Central memory CD8-positive, alpha-beta T cell (primary cell): ENCODE measurements at places on chromosomes 4 and X.

GRCh38 chrX:154084449-154085300 lies 12.8 kb downstream of the MECP2 start:
- peaks cover 42% of the 10 kb centered on the region for H3K36me3 ChIP-seq
- H3K27ac ChIP-seq: peak overlapping the region; percentile 61
- peaks cover 24% of the 10 kb centered on the region for H3K4me1 ChIP-seq
- H3K27me3 ChIP-seq: no peaks in the 10 kb centered on the region
- H3K4me3 ChIP-seq: peak overlapping the region; percentile 32

GRCh38 chr4:101232074-101232776 lies 115.1 kb downstream of the PPP3CA start:
- no peaks in the 10 kb centered on the region for H3K27me3 ChIP-seq
- peaks cover 41% of the 10 kb centered on the region for H3K4me1 ChIP-seq
- no peak overlapping the region for H3K4me3 ChIP-seq
- H3K27ac ChIP-seq: peak overlapping the region; percentile 75

DNA sequence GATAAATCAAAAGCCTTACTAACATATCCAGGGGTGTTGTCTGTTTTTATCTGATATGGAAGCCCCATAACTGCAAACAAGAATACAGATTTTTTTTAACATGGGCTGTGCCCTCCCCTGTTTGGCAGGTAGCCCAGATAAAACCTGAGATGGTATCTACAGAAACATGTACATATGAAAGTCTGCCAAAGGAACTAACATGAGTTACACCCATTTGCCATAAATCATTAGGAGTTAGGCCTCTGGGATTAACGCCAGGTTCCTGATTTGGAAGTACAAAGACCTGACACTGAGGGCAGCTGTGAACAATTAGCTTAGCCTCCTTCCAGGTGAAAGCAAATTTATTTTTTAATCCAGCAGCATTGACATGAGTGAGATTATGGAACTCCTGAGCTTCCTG lies 264.3 kb downstream of the TECRL start:
- no peak overlapping the region for H3K27ac ChIP-seq
- DNase-seq: no peak
- H3K4me1 ChIP-seq: no peaks in the 10 kb centered on the region
- H3K4me3 ChIP-seq: no peak overlapping the region
- H3K36me3 ChIP-seq: no peaks in the 10 kb centered on the region

GRCh38 chr4:147137280-147137679 lies 191.6 kb upstream of the TTC29 start:
- no peak overlapping the region for H3K4me3 ChIP-seq
- H3K4me1 ChIP-seq: no peaks in the 10 kb centered on the region
- no peak overlapping the region for H3K27ac ChIP-seq
- peaks cover 28% of the 10 kb centered on the region for H3K27me3 ChIP-seq

- H3K36me3 ChIP-seq: no peaks in the 10 kb centered on the region
- no peaks in the 10 kb centered on the region for H3K4me1 ChIP-seq
- no peak overlapping the region for H3K4me3 ChIP-seq
- H3K27ac ChIP-seq: no peak overlapping the region
Measured at GRCh38 chrX:133321451-133321850, 93.8 kb downstream of the GPC4 start.

DNA sequence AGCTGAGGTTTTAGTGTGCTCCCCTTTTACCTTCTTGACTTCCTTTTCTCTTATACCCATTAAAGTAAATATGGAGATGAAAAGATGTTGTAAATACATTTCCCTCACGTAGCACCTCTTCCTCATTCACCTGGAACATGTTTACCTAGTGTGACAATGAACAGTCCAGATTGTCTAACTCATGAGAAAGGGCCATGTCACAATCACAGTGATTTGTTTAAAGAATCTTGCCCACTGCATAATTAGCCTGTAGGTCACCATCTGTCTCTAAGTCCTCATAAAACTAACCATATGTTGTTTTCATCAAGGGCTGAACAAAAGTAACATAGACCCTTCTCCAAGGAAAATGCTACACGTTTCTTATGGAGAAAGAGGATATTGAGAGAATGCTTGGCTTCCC lies 85.7 kb downstream of the TSPAN5 start:
- H3K27ac ChIP-seq: no peak overlapping the region
- peaks cover 22% of the 10 kb centered on the region for H3K4me1 ChIP-seq
- DNase-seq: no peak
- H3K36me3 ChIP-seq: peaks cover 2% of the 10 kb centered on the region
- H3K4me3 ChIP-seq: no peak overlapping the region
- H3K27me3 ChIP-seq: no peaks in the 10 kb centered on the region

DNA sequence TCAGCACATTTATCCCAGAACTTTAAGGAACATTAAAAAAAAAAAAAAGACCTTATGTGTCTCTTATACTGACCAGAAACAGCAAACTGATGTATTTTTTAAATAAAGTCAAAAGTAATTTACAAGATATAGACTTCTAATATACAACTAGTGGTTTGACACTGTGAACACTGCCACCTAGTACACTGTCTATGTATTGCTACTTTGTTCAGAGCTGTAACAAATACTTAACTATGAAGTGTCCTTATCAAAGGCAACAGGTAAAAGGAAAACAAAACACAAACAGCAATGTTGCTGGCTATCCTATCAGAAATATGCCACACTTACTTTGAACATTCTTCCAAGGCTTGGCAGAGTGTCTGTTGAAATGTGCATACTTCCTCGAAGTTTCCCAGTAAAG lies 60.4 kb downstream of the CD40LG start:
- no peaks in the 10 kb centered on the region for H3K27me3 ChIP-seq
- no peak overlapping the region for H3K27ac ChIP-seq
- no peak overlapping the region for H3K4me3 ChIP-seq
- peaks cover 11% of the 10 kb centered on the region for H3K4me1 ChIP-seq
- H3K36me3 ChIP-seq: peaks cover 31% of the 10 kb centered on the region

DNA sequence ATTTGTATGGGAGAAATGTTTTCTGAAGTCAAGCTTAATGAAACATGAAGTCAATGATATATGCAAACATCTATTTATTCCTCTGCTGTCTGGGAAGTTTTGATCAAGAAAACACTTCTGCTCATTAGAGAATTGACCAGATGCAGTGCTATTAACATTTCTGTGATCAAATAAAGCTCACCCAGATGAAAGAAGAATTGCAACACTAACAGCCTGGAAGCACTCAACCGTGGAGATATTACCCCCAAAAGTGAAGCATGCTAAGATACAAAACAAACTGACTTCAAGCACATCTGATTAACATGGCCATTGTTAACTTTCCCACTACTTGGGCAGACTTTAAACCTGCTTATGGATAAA lies 73.7 kb upstream of the GUCY1A1 start:
- DNase-seq: no peak
- no peaks in the 10 kb centered on the region for H3K27me3 ChIP-seq
- no peak overlapping the region for H3K4me3 ChIP-seq
- no peaks in the 10 kb centered on the region for H3K4me1 ChIP-seq

DNA sequence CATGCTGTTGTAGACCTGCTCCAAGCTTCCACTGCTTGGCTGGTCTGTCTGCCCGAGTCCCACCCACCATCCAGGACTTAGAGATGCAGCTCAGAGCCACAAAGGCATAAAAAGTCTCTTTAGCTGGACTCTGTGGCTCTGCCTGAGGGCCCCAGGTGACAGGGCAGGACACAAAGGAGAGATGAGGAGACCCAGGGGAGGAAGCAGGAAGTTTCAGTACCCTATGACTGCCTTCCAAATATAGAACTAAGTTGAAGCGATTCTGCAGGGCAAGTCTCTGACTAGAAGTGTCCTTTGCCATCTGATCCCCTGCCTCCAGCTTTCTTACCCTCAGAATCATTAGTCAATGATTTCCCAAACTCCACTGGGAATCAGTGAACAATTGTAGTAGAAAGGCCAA lies 11.2 kb upstream of the CXCR3 start:
- no peak overlapping the region for H3K4me3 ChIP-seq
- no peak for DNase-seq
- H3K27ac ChIP-seq: no peak overlapping the region
- no peaks in the 10 kb centered on the region for H3K36me3 ChIP-seq

DNA sequence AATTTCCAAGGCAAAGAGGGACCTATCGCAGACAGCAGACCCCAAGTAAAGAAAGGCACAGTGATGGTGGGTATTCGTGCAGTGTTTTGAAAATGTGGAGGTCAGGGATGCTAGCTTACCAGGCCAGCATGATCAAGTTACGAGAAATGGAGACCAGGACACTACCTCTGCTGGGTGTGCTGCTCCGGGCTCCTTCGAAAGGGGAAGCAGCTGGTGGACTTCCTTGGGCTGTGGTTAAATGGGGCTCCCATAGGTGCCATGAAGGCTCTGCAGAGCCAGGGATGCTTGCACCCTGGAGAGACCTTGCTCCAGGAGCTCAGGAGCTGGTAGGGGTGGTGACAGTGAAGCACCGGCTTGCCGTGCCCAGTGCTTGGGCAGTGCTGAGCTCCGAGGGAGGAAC lies 68.8 kb downstream of the TBL1X start:
- no peak overlapping the region for H3K27ac ChIP-seq
- no peaks in the 10 kb centered on the region for H3K27me3 ChIP-seq
- DNase-seq: no peak
- H3K4me1 ChIP-seq: peaks cover 22% of the 10 kb centered on the region

DNA sequence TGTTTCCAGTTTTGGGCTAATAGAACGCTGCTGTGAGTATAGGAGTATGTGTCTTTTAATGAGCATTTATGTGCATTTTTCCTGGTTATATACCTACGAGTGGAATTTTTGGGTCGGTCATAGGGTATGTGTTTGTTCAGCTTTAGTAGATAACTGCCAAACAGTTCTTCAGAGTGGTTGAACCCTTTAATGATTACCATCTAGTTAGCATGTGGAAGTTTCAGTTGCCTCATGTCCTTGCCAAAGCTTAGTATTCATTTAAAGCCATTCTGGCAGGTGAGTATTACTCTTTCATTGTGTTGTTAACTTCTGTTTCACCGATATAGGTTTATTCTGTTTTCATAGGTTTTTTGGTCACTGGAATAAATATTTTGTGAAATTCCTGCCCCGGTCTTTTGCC lies 229.1 kb downstream of the ARHGAP10 start:
- H3K4me3 ChIP-seq: no peak overlapping the region
- no peaks in the 10 kb centered on the region for H3K4me1 ChIP-seq
- H3K36me3 ChIP-seq: peaks cover 3% of the 10 kb centered on the region
- H3K27me3 ChIP-seq: no peaks in the 10 kb centered on the region
- DNase-seq: no peak

GRCh38 chr4:24796620-24797019 lies 1.2 kb downstream of the SOD3 start:
- peaks cover 44% of the 10 kb centered on the region for H3K27me3 ChIP-seq
- no peak overlapping the region for H3K4me3 ChIP-seq
- no peak overlapping the region for H3K27ac ChIP-seq
- DNase-seq: no peak

DNA sequence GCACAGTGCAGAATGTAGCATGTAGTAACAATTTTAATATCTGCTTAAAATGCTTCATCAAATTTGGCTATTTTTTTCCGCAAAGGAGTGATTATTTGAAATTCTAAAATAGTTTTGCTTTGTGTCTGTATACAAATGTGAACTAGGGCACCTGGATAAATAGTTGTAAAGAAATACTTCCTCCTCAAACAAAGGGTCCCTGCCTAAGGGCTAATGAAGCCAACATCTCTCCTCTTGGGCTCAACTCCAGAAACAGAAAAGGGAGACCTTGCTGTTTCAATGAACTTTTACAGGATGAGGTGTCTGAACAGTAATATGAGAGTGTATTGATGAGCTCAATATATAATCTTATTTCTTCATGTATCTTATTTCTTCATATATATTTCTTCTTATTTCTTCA lies 30.8 kb upstream of the SCOC start:
- H3K27me3 ChIP-seq: peaks cover 38% of the 10 kb centered on the region
- H3K36me3 ChIP-seq: no peaks in the 10 kb centered on the region
- DNase-seq: no peak
- no peak overlapping the region for H3K27ac ChIP-seq
- H3K4me3 ChIP-seq: no peak overlapping the region
- no peaks in the 10 kb centered on the region for H3K4me1 ChIP-seq

- H3K27ac ChIP-seq: no peak overlapping the region
- DNase-seq: no peak
- H3K27me3 ChIP-seq: no peaks in the 10 kb centered on the region
- H3K4me3 ChIP-seq: no peak overlapping the region
- no peaks in the 10 kb centered on the region for H3K36me3 ChIP-seq
- H3K4me1 ChIP-seq: no peaks in the 10 kb centered on the region
Measured at GRCh38 chr4:65033899-65034298, 624.6 kb upstream of the TECRL start.

GRCh38 chr4:48906206-48907173 lies at the start of gene OCIAD2:
Gene OCIAD2 (minus strand): TSS chr4:48906774. CDS start chr4:48904549, 2,225 bp downstream.
- H3K27ac ChIP-seq: peak within 1 kb of the TSS; percentile 98
- H3K4me1 ChIP-seq: peaks cover 41% of the 10 kb centered on the region

- no peak for DNase-seq
- no peak overlapping the region for H3K27ac ChIP-seq
- H3K4me3 ChIP-seq: no peak overlapping the region
- no peaks in the 10 kb centered on the region for H3K36me3 ChIP-seq
- no peaks in the 10 kb centered on the region for H3K4me1 ChIP-seq
Measured at GRCh38 chrX:20361890-20362262, 95.2 kb upstream of the RPS6KA3 start.

DNA sequence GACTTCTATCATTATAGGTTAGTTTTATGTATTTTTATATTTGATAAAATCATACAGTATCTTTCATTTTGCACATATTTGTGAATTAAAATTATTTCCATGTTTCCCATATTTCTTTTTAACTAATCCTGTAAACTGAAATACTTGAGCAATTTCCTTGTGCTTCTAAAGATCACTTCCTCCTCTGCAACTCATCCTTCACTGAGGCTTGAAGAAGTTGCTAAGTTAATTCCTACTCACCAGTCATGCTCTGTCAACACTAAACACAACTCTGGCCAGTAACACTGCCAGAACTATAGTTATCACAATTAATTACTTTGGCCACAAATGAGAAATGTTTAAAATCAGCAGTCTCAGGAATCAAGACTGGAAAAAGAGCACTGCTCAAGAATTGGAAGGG lies 6.7 kb downstream of the SPATA4 start:
- H3K36me3 ChIP-seq: peaks cover 2% of the 10 kb centered on the region
- H3K4me1 ChIP-seq: no peaks in the 10 kb centered on the region
- no peak overlapping the region for H3K27ac ChIP-seq
- H3K4me3 ChIP-seq: no peak overlapping the region
- peaks cover 85% of the 10 kb centered on the region for H3K27me3 ChIP-seq

- H3K27ac ChIP-seq: no peak overlapping the region
- H3K36me3 ChIP-seq: no peaks in the 10 kb centered on the region
Measured at GRCh38 chrX:66110112-66110511, 53.9 kb upstream of the HEPH start.

GRCh38 chrX:45852884-45853283 lies 652.2 kb upstream of the DIPK2B start:
- no peak for DNase-seq
- H3K27me3 ChIP-seq: no peaks in the 10 kb centered on the region
- no peak overlapping the region for H3K27ac ChIP-seq
- peaks cover 15% of the 10 kb centered on the region for H3K4me1 ChIP-seq
- peaks cover 6% of the 10 kb centered on the region for H3K36me3 ChIP-seq
- no peak overlapping the region for H3K4me3 ChIP-seq

DNA sequence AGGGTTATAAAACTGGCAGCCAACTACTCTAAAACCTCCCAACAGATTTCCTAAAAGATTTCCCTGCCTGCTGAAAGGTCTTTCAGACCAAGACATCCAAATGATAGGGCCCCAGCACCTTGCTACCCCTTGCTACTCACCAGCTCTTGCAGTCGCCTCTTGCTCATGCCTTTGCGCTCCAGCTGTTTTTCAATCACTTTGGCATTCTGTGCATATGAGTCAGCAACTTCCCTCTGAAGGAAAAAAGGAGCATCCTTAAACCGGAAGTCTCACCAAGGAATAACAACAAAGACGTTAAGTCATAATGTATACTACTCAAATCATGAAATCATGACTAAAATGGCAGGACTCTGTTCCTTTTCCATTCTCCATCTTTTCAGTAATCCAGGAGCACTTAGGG lies 24.0 kb downstream of the STEEP1 start:
- H3K4me3 ChIP-seq: no peak overlapping the region
- no peaks in the 10 kb centered on the region for H3K27me3 ChIP-seq
- peaks cover 30% of the 10 kb centered on the region for H3K36me3 ChIP-seq
